H1 (cell line): ENCODE measurements at places on chromosomes 1 and 21.

DNA sequence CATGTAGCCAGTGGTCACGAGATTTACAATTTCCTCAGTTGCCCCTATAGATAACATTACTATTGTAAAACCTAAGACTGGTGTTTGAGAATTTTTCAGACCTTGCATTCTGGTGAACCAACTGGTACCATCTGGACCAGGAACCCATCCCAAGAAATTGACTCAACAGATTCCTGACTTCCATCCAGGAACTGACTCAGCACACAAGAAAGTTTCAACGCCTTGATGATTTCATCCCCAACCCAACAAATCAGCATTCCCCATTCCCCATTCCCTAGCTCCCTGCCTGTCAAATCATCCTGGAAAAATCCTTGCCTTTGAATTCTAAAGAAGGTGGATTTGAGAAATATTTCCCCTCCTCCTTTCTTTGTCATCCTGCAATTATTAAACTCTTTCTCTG lies 529.8 kb upstream of the PRMT6 start:
- DNase-seq = no peak

GRCh38 chr1:167909691-167910180 lies 4.2 kb downstream of the ADCY10 start:
- no peak for DNase-seq

DNA sequence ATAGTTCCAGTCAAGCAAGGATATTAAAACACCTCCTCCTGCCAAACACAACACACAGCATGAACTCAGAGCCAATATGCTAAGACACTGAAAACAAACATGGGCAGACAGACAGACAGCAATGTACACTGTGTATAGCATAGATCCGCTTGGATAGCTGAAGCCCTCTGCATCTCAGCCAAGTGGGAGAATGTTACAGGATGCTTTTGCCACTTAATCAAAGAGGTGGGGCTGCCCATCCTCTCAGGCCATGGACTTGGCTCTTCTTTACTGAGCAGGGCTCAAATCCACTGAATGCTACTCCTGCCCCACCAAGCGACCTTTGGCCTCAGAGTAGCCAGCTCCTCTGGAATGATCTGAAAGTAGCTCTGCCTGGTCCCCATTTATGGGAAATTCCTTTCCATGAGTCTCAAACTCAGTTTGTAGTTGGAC lies 64.7 kb upstream of the NGF start:
- DNase-seq = no peak

DNA sequence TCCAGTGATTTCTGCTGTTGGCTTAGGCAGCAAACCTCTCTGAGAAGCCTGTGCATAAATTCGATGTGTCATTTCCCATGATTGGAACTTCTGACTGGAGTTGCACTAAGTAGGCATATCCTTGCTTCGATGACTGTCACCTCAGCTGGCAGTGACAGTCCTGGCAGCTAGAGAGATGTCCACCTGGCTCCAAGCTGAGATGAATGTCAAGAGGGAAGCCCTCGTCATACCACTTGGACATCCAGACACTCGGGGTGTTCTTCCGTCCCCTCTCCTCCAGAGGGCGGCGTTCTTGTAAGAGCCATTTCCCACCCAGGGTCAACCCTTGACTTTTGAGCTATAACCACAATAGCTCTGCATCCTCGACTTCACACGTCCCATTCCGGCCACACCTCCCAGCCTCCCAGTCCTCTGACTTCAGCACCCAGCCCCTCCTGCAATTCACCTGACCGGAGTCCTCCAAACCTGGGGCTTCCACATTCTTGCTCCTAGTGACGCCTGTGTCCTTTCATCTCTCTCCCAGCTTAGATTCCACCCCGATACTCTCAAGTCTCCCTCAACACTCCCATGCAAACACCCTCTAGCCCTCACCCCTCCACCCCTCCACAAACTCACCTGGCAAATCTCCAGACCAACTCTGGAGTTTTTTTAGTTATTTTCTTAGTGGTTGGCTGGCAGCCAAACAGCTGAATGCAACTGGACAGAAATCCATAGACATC lies 17.3 kb downstream of the CA6 start:
- DNase-seq = peak; percentile 76

- DNase-seq = no peak
Measured at GRCh38 chr21:45891388-45892155, 90.0 kb upstream of the COL6A1 start.
